ENCODE measurements at places on chromosomes 6 and 20. TPM values are rescaled to one million over a fixed set of nuclear protein-coding genes. Genes with fewer than 3 reads are reported as not detected.

Gene ATAT1
- 4.3 TPM for total RNA-seq

DNA sequence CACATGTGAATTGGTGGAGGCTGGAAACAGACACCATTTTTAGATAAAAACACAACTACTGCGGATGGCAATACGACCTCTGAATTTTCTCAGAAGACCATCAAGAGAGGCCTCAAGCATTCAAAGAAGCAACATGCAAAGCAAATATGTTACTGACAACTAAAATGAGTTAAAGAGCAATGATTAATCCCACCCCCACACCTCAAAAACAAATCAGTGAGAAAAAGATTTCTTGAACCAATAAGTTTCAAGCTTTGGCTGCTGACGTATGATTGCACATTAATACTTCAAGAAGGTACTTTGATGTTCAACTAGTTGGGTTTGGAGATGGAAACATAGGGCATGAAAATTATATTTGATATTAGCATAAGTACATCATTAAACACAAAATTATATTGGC lies 982 bp downstream of the MMUT start:
- DNase-seq, result no peak

Gene DCDC2
- total RNA-seq, result 0.08 TPM

Gene HSPA12B
- 9.2 TPM for total RNA-seq

DNA sequence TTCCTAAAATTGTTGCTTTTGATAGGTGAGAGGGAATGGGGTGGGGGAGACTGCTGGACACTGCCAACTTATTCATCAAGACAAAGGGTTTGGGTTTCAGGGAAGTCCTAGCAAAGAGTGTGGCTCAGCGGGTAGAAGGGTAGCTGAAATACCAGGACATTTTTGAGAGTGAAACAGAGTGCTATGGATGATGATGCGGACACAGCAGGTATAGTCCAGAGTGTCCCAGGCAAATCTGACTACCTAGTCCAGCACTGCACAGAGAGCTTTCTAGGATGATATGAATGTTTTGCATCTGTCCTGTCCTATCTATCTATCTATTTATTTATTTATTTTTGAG lies 154.3 kb downstream of the BCAS1 start:
- DNase-seq, result no peak

Gene PAX1
- total RNA-seq, result 0.35 TPM

Gene NSFL1C
- 64.0 TPM for total RNA-seq

- DNase-seq, result no peak
These were observed 7.5 kb upstream of the BFSP1 start for GRCh38 chr20:17538517-17539170.

DNA sequence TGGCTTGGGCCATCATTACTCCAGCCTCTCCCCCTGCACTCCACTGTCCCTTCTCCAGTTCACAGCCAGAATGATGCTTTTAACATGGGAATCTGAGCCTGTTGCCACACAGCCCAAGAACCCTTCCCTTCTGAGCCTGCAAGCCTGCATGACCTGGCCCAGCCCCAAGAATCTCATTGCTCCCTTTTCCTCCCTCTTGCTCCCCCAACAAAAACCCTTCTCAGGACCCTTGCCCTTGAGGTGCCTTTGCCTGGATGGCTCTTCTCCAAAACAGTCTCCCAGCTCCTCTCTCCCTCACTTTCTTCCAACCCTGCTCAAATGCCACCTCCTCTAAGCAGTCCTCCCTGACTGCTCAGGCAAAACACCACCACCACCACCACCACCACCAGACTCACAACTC lies 157.2 kb downstream of the ANKRD60 start:
- no peak for DNase-seq

Gene LKAAEAR1
- total RNA-seq, result not detected

Gene BFSP1
- 0.83 TPM for total RNA-seq

Gene RFX6
- not detected for total RNA-seq

DNA sequence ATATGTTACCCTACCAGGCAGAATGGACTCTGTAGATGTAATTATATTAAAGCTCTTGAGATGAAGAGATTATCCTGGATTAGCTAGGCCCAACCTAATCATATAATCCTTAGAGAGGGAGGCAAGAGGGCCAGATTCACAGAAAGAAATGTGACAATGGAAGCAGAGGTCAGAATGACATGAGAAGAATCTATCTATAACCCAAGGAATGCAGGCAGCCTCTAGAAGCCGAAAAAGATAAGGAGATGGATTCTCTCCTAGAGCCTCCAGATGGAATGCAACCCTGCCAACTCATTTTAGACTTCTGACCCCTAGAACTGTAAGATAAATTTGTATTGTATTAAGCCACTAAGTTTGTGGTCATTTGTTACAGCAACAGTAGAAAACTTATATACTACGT lies 12.3 kb downstream of the PXT1 start:
- DNase-seq, result no peak

Gene GABRR1
- not detected for total RNA-seq

Measured in cardiac septum (tissue), 1 donor.